Smooth muscle cell of the umbilical artery (primary cell): ENCODE measurements at places on chromosomes 5 and 9. TPM values are rescaled to one million over a fixed set of nuclear protein-coding genes. Genes with fewer than 3 reads are reported as not detected.

The UAP1L1 gene
- 18.7 and 21.5 TPM in 2 replicates for total RNA-seq

The PHF24 gene
- 0.05 and 0.30 TPM in 2 replicates for total RNA-seq

The WDR5 gene
- 14.0 and 21.0 TPM in 2 replicates for total RNA-seq

The FYB1 gene
- under 0.01 TPM in 1 of 2 replicates, not detected in the other for total RNA-seq

The KIAA0825 gene
- 3.1 and 5.0 TPM in 2 replicates for total RNA-seq

The GBGT1 gene
- total RNA-seq = 6.9 and 8.6 TPM in 2 replicates

The RIOK2 gene
- 32.4 and 52.7 TPM in 2 replicates for total RNA-seq

The IL11RA gene
- 9.0 and 27.0 TPM in 2 replicates for total RNA-seq

The SPARC gene
- total RNA-seq = 2,182 and 3,745 TPM in 2 replicates
